Purkinje cell (primary cell): ENCODE measurements at places on chromosomes 1 and 21. TPM values are rescaled to one million over a fixed set of nuclear protein-coding genes. Genes with fewer than 3 reads are reported as not detected.

Gene SHISAL2A
- polyA plus RNA-seq, result 1.7 TPM in 1 of 2 replicates, not detected in the other

Gene DPT
- polyA plus RNA-seq, result not detected in 2 replicates

Gene SLC45A3
- not detected in 2 replicates for polyA plus RNA-seq

Gene C1orf116
- not detected in 2 replicates for polyA plus RNA-seq

Gene RPS8
- 456 and 523 TPM in 2 replicates for polyA plus RNA-seq

Gene CHRM3
- 9.5 TPM in 1 of 2 replicates, not detected in the other for polyA plus RNA-seq

Gene DDAH1
- 48.8 and 53.8 TPM in 2 replicates for polyA plus RNA-seq

Gene TSACC
- 3.0 and 3.1 TPM in 2 replicates for polyA plus RNA-seq

Gene SERINC2
- polyA plus RNA-seq, result 0.24 and 1.2 TPM in 2 replicates

Gene ESRRG
- polyA plus RNA-seq, result 10.1 and 19.9 TPM in 2 replicates

Gene TPTE
- not detected in 2 replicates for polyA plus RNA-seq

Gene PTPN22
- polyA plus RNA-seq, result 0.58 and 2.0 TPM in 2 replicates

Gene CD247
- polyA plus RNA-seq, result 1.9 and 3.2 TPM in 2 replicates

Gene SLC44A3
- polyA plus RNA-seq, result 10.3 and 10.9 TPM in 2 replicates

Gene AK5
- polyA plus RNA-seq, result 17.3 and 62.7 TPM in 2 replicates

Gene TESK2
- 0.27 and 1.2 TPM in 2 replicates for polyA plus RNA-seq

Gene GJA8
- polyA plus RNA-seq, result not detected in 2 replicates

Gene GUCA2B
- not detected in 2 replicates for polyA plus RNA-seq

Gene LRRC8B
- polyA plus RNA-seq, result 7.5 and 12.6 TPM in 2 replicates

Gene MYCL
- polyA plus RNA-seq, result not detected in 2 replicates

Gene TFF3
- polyA plus RNA-seq, result not detected in 2 replicates

Gene EDN2
- polyA plus RNA-seq, result not detected in 2 replicates

Gene ERI3
- 89.5 and 104 TPM in 2 replicates for polyA plus RNA-seq

Gene FPGT
- 10.9 and 15.7 TPM in 2 replicates for polyA plus RNA-seq

Gene FCRL6
- polyA plus RNA-seq, result not detected in 2 replicates

Gene ALX3
- polyA plus RNA-seq, result not detected in 2 replicates
